ENCODE measurements at places on chromosomes 12 and 14.

DNA sequence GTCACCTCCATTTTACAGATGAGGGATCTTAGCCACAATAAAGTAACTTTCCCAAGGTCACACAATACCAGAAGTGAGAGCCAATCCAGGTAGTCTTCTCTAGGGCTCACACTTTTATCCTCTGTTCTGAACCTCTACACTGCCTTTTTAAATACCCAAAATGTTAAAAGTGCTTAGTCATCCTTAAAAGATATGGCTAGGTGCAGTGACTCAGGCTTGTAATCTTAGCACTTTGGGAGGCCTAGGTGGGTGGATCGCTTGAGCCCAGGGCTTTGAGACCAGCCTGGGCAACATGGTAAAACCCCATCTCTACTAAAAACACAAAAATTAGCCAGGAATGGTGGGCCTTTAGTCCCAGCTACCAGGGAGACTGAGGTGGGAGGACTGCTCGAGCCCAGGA, 104.1 kb upstream of the PPP4R3A start:
- no peak for DNase-seq

- DNase-seq = no peak
These were observed 80.3 kb upstream of the TMEM132D start for GRCh38 chr12:129984106-129984505.

GRCh38 chr14:23932639-23933038, 20.9 kb upstream of the DHRS4 start:
- no peak for DNase-seq

- no peak for DNase-seq
These were observed 19.2 kb downstream of the SLC7A8 start for GRCh38 chr14:23164250-23164649.

DNA sequence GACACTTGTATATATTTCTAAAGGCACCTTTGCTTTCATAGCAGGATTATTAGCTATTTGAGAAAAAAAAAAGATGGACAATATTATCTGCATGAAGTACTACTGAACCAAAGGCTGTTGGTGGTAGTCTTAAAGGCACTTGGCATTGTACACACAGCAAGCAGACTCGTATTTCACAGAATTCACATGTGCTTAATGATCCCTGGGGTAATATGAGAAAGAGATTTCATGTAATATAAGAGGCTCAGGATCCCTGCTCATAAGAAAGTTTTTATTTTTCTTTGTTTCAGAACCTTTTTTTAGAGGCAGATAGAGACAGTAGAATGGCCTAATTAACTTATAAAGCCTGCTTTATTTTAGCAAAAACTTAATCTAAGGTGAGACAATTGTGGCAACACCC, 59.5 kb downstream of the SYNE2 start:
- DNase-seq = no peak

GRCh38 chr12:79407671-79408622, 282.8 kb downstream of the PAWR start:
- DNase-seq = no peak

GRCh38 chr14:88798156-88798555, 5.4 kb upstream of the EML5 start:
- DNase-seq = no peak

GRCh38 chr12:51307655-51308593, 16.1 kb downstream of the BIN2 start:
- no peak for DNase-seq

GRCh38 chr14:68970038-68970612, 9.0 kb downstream of the ACTN1 start:
- DNase-seq = no peak

DNA sequence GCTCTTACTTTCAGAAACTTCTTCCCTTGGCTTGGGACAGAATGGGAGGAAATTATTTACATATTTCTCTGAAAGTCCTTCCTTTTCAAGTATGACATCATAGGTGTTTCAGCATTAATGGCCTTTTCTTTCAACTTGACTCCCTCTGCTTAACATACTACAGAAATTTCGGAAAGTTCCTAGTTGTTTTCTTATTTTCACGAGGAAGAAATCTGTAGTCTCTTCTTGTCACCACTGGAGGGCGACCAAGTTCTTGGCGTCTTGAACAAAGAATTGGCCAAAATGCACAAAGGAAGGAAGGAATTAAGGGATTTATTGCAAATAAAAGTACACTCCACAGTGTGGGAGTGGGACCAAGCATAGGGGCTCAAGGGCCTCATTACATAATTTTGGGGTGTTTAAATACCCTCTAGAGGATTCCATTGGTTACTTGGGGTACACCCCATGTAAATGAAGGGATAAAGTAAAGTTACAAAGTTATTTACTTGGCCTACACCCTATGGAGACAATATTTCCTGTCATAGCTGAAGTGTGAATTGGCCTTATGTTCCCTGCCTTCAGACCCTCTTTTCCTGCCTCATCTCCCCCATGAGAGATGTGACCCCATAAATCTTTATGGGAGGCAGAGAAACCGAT, 70.4 kb downstream of the RPL10L start:
- no peak for DNase-seq

DNA sequence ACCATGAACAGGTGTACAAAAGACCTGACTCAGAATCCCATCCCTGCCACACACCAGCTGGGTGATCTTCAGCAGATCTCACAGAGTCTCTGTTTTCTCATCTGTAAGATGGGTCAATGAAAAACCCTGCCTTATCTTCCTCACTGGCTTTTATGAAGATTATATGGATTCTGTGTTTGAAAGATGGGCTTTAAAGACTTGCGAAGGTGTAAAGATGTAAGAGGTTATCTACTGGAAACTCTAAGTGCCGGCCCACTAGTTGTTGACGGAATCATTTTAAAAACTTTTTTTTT, 15.3 kb upstream of the ANKRD33 start:
- no peak for DNase-seq
